Aorta (tissue), 5 donors: ENCODE measurements at places on chromosomes 5 and 9. TPM values are rescaled to one million over a fixed set of nuclear protein-coding genes. Genes with fewer than 3 reads are reported as not detected.
A peak's percentile ranks its signal among the peaks of the same experiment; 100 is the strongest.

DNA sequence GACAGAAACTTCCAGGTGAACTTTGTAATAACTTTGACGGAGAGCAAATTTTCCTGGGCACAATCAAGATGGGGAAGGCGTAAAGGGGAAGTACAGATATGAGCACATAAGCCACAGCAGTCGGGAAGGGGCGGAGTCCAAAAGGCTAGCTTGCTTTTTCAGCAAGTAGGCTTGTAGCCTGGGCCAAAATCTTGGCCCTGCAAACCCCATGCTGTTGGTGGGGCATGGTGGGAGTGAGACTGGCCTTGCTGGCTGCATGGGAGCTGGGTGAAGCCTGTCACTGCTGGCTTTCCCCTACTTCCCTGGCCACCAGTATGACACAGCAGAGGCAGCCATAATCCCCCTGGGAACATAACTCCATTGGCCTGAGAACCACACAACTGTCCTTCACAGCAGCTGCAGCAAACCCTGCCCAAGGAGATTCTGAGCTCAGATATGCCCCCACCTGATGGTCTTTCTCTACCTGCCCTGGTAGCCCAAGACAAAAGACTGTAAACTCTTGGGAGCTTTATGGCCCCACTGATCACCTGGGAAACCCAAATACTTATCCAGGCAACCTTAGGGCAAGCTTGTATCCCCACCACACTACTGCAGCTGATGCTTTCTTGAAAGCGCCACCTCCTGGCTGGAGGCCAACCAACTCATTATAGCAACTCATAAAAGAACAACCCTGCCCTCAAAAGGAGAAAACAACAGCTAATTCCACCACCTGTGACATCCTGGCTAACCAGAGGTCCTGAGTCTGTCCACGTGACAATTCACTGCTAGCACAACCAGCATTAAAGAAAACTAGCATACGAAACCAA is 24.0 kb downstream of the DCTN4 start:
- DNase-seq, result peak; percentile 86

GRCh38 chr5:7678030-7678429 is 172.9 kb downstream of the CFAP90 start:
- no peak for DNase-seq

GRCh38 chr9:119736491-119737454 is 367.5 kb upstream of the BRINP1 start:
- no peak for DNase-seq

The SUSD1 gene
- 14.3 TPM for total RNA-seq

The MEGF10 gene
- total RNA-seq, result 0.52 TPM

DNA sequence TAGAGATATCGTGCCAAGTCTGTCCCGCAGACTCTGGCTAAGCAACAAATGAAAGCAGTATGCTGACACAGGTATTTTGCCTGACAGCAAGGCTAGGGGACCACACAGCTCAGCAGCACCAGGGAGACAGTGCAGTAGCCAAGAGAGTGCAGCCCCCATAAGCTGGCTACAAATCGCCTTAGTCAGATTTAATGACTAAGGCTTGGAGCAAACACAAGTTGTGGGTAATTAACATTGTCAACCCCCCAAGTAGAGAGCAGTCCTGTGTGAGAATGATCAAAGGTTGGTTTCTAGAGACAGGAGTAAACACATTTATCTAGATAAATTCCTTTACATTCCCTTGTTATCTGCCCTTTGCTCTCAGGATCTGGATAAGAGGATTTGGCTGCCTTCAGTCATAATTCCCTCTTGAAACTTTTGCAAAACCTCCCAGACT is 1434.5 kb upstream of the CDH6 start:
- DNase-seq, result no peak

DNA sequence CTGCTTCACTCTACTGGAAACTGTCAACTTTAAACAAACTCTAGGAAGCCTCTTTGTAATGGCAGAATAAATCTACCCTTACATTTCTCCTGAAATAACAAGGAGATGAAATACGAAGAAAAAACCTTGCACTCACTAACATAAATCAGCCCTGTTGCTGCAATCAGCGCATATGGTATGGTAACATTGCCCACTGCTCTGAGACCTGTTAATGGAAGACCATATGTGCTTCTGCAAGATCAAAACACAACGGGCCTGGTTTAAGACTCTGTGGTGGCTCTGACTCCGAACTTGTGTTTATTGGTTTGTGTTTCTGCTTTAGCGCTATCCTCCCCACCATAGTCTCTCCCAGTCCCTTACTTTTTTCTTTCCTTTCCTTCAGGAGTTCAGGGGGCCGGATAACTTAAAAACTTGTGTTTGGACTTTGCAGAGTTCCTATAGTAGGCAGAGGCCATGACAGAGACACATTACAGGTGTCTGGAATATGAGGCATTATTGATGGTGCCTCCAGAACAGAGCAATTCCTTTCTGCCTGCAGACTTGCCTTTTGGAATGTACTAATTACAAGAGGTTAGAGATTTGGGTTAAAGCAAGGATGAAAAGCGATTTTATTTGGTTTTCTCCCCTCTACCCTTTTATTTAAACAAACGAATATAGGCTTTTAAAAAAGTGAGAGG is 110.8 kb downstream of the PSAT1 start:
- DNase-seq, result no peak

DNA sequence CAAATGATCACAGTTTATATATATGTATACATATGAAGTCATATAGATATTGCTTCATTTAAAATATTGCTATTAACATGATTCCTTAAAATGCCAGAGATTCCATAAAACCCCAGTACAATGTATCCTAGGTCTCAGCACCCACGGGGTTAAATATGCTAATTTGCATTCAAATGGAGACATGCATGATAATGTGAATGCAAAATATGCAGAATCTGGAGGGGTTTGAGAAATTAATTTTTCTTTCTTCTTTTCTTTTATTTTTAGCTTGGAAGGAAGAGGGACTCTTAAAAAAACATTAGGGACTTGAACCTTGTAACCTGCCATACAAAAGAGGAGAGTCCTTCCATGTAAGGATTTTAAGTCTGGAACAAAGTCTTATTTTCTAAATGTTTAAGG is 211.9 kb downstream of the MEF2C start:
- no peak for DNase-seq

The TMEM232 gene
- 2.5 TPM for total RNA-seq

The MARCHF11 gene
- total RNA-seq, result not detected

DNA sequence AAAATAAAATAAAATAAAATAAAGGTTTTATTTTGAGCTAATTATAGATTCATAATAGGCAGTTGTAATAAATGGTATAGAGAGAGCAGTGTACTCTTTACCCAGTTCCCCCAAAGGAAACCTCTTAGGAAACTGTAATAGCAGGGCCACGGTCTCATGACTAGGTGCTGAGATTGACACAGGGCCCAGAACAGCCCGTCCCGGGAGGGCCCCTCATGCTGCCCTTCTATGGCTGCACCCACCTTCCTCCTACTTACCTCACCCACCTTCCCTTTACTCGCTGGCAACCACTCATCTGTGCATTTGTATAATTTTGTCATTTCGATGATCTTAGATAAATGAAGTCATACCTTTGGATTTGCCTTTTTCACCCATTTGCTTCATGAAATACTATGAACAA is 16.1 kb downstream of the CACNA1B start:
- DNase-seq, result peak; percentile 9

The STOML2 gene
- total RNA-seq, result 47.2 TPM

DNA sequence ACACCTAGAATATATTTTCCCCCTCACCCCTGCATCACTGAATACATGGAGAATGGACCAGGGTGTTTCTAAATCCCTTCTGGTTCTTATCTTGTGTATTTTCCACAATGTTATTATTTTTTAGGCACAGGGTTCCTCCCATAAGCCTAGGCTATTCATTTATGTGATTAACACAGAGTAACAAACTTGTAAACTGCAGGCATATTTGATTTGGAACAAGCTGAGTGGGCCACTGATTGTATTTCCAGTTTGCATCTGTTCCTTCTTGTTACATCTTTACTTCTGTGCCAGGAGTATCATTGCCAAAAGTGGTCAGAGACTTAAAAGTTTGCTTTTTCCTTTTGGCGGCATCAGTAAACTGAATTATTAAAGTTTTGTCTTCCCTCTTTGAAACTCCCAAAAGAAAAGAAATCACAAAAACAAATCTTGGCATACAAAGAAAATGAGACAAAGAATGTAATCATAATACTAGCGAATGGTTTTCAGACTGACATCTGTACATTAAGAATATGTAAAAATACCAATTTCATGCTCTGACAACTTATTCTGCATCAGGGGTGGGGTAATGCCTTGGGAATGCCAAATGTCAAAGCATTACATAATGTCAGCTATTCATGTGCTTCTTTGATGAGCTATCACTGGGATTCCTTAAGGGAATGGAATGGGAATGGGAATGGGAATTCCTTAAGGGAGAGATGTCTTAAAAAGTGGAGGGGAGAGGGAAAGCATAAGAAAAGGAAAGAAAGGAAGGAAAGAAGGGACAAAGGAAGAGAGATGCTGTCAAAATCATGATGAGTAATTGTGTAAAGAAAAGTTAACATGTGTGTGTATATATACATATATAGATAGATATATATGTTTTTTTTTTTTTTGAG is 22.2 kb upstream of the PAX5 start:
- DNase-seq, result no peak

DNA sequence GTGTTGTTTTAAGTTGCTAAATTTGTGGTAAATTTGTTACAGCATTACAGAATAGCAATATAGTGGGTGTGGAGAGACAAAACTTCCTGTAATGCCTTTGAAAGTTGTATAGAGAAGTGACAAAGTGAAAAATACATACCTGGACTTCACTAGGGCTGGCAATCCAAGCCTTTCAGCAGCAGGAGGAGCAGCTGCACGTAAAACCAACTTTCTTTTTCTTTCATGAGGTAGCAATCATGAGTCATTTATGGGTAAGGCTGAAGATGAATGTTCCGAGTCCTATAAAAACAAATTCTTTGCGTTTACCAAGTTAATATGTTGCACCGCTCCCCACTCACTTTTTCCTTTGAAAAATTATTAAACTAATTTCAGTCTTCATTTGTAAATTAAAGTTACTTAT is 1138.2 kb downstream of the TAF11L14 start:
- DNase-seq, result no peak
